ENCODE measurements at places on chromosomes 6 and 20. TPM values are rescaled to one million over a fixed set of nuclear protein-coding genes. Genes with fewer than 3 reads are reported as not detected.

DNA sequence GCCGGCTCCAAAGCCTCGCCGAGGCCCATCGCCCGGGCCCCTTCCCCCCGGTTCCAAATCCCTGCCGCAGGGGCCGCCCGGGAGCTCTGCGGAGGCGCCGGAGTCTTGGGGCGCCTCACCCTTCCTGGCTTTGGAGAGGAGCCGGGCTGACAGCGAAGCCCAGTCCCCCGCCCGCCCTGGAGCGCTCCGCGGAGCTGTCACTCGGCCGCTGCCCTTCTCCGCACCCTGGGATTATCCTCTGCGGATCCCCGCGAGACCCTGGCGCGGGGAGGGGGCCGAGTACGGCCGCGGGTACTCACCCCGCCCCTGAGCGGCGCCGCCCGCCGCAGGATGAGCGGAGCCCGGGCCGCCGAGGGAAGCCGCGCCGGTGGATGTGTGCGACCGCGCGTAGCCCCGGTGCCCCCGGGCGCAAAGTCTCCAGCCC is 343 bp downstream of the SNAP91 start:
- DNase-seq: peak; percentile 73

- DNase-seq: no peak
Measured at GRCh38 chr6:46220352-46221221, 49.8 kb upstream of the ENPP5 start.

DNA sequence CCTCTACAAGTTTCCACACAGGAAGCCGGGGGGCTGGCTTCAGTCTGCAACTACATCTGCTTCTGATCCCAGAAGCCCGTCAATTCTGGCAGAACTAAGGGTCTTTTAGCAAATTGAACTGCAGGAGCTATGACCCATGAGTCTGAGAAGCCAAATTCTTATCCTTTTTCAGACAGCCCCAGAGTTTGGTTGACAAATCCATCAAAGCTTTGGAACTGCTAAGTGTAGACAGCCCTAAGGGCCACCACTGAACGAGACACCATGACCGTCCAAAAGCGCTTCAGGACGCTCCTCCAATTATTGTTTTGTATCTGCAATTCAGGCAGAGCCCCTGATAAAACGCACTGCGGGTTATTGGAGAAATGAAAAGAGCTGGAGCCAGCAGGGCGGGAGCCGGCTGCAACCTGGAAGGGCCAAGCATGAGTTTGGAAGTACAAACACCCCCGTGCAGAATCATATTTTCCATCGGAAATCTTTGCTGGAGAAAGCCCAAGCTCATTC is 67.1 kb downstream of the GNAS-AS1 start:
- no peak for DNase-seq

DNA sequence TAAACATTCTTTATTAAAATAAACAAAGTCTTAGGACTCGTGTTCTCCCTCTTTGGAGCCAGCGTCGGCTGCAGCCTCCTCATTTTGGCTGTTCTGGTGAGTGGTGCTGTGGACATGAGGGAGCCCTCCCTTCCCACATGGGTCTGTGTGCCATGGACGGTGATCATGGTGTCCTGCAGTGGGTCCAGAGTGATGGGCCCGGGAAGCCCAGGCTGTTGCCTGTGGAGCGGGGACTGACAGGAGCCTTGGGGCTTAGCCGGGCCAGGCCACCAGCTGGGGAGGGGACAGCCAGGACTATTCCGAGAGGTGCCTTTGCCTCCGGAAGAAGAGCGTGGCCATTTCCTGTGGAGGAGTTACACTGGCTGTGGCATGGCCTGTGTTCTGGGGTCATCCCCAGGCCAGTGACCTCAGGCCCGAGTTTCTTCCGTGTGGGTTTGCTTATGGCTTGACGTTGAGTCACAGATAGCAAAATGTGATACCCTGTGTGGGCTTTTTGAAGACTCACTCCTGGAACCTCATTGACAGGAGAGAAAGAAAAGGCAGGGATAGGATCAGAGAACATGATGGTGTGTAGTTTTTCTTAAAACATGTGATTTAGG is 153.4 kb downstream of the DTNBP1 start:
- DNase-seq: no peak

GRCh38 chr20:57526087-57526884 is 1.3 kb upstream of the CTCFL start:
- peak; percentile 28 for DNase-seq

- no peak for DNase-seq
Measured at GRCh38 chr20:44837946-44838345, 27.6 kb upstream of the RIMS4 start.

HCRTR2 gene
- not detected for total RNA-seq

DNA sequence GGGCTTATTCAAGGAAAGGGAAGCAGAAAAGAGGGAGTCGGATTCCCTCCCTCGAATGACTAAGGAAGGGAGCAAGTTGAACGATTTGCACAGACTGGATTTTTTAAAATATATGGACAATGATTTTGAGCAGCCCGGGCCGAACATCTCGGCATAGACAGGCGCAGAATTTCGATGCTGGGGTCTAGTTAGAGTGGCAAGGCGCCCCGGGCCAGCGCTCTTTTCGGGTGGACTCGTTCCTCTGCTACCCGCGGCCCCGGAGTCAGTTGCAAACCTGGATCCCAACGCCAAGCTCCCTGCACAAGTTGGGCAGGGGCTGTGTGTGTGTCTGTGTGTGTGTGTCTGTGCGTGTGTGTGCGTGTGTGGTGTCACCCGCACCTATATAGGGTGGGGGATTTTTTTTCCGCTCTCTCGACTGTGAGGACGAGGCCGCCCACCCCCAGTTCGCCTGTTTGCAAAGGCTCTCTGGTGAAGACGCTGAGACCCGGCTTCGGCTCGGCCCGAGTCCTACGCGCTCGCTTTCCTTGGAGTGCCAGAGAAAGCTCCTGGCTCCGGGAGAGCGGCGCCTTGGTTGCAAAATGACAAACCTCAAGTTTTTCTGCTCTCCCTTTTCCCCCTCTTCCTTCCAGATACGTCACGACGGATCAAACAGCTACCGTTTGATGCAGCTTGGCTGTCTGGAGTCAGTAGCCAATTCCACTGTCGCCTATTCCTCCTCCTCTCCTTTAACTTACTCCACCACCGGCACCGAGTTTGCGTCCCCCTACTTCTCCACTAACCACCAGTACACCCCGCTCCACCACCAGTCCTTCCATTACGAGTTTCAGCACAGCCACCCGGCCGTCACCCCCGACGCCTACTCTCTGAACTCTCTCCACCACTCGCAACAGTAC is 1.4 kb downstream of the TFAP2D start:
- peak; percentile 69 for DNase-seq

CCN6 gene
- total RNA-seq: not detected

NEDD9 gene
- total RNA-seq: 8.2 TPM

DNA sequence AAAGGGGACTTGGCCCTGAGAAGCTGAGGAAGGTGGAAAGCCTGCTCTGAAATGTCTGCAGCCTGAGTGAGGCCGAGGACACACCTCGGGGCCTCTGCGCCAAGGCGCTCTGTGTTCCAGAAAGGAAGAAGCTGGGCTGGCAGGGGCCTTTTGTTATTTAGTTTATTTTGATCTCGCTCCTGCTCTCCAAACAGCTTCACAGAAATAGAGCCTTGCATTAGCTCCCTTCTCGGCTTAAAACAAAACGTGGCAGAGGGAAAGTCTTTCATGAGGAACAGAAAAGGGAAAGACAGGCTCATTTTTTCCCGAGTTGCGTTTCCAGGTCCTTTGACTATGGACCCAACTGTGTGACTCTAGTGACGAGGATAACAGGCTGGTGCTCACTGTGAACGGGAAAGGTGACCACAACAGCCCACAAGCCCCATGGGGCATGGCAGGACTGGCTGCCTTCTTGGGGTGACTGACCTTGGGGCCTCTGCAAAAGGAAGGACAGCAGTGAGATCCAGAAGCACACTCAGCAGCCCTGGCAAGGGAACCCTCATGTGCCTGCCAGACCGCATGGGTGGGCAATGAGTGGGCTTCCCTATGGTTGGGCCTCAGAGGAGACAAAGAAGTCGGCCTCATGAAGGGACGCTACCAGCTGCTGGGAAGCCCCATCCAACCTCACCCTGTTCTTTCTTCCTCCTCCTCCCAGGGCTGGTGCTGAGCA is 18.7 kb downstream of the LEMD2 start:
- no peak for DNase-seq

CDSN gene
- not detected for total RNA-seq

WFDC12 gene
- not detected for total RNA-seq

ADGRF1 gene
- not detected for total RNA-seq

DNA sequence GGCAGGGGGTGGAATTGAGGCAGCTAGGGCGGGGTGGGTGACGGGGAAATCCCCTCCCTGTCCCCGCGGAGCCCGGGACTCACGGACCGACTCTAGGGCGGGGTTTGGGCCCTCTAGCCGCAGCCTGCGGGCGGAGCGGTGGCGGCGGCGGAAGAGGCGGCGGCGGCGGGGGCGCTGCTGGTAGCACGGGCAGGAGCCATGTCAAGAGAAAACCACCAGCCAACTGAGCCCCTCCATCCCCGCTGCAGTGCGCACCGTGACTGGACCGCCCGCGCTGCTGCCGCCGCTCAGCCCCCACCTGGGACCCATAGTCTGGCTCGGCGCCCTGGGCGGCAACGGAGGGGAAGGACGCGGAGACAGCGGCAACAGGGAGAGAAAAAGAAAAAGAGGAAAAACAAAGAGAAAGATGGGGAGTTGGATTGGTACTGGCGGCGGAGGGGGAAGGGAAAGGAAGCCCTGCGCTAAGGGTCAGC is 1.2 kb upstream of the C6orf62 start:
- peak; percentile 66 for DNase-seq

GRCh38 chr6:138526822-138527235 is 27.5 kb upstream of the NHSL1 start:
- peak; percentile 69 for DNase-seq

GCM1 gene
- not detected for total RNA-seq

DNA sequence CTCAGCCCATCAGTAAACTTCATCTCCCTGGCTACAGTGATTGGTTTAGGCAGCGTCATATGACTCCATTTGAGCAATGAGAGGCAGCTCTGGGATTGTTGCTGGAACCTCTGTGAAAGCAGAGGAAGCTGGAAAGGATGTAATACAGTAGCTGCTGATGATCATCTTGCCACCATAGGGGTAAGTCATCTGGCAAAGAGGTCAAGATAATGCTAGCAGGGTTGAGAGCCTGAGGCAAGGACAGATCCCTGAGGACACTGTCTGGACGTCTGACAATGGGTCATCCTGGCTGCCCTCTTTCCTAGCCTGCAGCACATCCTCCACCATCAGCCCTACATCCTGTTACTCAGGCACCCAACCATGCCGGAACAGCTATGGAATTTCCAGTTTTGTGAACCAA is 25.5 kb upstream of the FKBP1A start:
- no peak for DNase-seq

GRCh38 chr20:1320016-1320415 is 8.9 kb downstream of the SDCBP2 start:
- DNase-seq: no peak

GRCh38 chr20:23659989-23660837 is 22.5 kb upstream of the CST3 start:
- DNase-seq: no peak

HTR1B gene
- not detected for total RNA-seq

OR2J3 gene
- not detected for total RNA-seq

DNA sequence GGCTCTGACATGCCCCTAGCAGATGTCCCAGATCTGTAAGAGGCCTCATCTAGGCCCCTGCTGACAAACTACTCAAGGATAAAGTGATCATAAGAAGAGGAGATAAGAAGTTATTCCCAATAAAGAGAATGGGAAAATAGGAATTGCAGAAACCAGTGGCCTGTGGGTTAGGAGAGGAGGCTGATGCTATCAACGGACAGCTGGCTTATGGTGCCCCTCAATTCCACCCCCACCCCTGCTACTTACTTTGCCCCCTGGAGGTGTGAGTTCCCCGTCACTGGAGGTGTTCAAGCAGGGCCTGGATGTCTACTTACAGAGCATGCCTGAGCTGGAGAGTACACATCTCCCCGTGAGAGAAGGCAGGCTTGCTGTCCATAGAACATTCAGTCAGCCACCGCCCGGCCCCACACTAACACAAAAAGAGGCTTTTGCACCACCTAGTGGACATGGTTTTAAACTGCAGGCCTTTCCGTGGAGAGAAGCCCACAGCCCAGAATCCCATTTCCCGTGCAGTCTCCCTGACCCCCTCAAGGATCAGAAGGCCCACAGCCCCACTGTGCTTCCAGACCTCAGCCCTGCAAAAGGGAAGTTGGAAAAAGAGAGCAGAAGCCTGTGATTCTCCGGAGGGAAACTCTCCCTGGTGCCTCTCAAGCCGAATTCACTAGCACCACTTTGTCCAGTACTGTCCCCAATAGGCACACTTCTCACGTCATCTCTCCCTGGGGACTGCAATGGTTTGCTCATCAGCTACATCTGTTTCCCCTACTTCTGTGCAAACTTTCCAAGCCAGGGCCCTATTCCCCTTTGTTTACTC is 23.8 kb upstream of the BNIP5 start:
- DNase-seq: peak; percentile 90

DNA sequence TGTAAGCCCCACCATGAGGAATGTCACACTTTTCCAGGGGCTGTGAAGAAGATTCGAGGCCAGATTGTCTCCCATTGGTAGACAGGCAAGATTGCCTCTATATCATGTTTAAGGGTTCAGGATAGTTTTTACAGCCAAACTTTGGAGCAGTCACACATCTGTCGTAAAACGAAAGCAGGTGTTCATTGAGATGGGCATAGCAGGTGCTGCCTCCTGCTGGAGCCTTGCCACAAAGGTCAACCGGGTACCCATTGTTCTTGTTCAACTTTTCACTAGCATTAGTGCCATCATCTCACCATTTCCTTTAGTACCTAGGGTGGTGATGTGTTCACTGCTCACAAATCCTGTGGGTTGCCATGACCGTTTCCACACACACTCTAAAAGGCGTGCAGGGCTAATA is 198.3 kb downstream of the HTR1B start:
- no peak for DNase-seq

DNA sequence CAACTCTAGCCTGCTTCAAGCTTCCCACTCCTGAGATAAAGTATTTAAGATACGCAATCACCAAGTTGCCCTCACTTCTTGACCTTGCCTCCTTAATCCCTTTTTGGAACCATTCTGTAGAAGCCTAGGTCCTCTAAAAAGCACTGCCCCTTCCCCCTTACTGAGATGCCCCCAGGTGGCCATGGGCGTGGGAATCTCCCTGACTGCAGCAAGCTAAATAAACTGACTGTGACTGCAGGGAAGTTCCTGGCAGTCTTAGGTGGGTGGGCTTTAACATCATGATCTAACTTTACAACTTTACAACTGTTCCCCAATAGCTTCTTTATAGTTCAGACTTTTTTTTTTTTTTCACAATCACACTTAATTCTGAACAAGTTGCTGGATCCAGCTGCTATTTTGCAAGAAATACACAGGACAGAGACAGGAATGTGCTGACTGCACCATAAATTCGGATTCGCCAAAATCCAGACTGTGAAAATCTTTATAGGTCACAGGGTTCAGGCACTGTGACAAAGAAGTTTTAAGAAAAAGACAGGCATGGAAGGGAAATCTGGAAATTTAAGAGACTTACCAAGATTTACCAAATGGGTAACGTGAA is 344.2 kb upstream of the SULF2 start:
- peak; percentile 46 for DNase-seq

DNA sequence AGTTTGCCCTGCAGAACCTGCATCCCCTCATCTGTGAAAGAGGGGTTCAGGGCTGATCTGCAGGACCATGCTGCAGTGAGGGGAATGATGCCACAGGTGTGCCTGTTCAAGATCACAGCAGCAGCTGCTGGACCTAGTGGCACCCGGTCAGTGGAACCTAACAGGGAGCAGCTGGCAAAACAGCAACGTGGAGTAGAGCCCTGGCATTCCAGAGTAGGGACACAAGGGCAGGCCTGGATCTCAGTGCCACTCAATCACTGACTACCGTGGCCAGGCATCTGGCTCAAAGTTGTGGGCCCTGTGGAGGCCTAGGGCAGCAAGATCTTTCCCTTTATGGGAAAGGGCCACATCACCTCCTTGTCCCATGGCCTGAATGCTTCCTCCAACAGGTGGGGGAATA is 62.2 kb downstream of the INSM1 start:
- DNase-seq: no peak

PTGIS gene
- total RNA-seq: 31.3 TPM

DEFB132 gene
- not detected for total RNA-seq

GRCh38 chr20:21575981-21576740 is 62.3 kb upstream of the NKX2-2 start:
- no peak for DNase-seq
